Activated CD4-positive, CD25-positive, alpha-beta regulatory T cell treated with anti-CD3 and anti-CD28 coated beads, Interleukin-2, amount 50 U/mL, for 72 hours (primary cell): ENCODE measurements at places on chromosomes 6 and 20.

- no peak for DNase-seq
Measured at GRCh38 chr20:62433658-62434497, 6.5 kb upstream of the RBBP8NL start.

DNA sequence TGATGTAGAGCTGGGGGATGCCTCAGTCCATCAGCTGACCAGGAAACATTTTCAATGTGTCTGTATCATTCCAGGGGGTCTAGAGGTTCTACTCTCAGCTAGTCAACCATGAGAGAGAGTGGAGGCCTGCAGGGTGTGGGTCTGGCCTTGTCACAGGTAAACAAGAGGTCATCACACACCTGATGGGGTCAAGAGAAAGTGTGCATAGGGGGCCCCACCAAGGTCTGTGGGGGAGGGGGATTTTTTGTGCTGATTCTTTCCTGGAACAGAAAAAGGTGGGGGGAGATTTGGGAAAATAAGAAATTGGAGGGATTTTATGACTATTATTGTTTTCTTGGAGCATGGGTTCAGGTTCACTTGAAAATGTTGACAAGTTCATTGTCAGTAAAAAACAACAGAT, 8.9 kb upstream of the UNC93A start:
- DNase-seq = no peak

GRCh38 chr20:62494537-62494936, 18.7 kb upstream of the GATA5 start:
- DNase-seq = no peak

DNA sequence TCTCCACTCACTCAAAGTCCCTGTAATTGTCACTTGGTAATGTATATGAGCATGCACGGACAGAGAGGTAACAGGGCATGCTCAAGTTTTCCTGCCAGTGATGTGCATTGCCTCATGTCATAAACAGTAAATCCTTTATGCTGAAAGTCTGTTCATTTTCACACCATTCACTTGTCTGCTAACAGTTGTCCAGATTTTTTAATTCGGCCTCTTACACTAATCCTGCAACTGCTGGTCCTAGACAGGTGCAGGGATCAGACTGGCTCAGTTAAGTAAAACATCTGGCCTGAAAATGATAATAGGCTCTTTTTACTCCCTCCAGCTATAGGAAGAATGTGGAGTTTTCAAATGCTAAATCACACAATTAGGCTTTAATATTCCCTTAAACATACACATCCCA, 185.4 kb upstream of the VGLL2 start:
- no peak for DNase-seq

DNA sequence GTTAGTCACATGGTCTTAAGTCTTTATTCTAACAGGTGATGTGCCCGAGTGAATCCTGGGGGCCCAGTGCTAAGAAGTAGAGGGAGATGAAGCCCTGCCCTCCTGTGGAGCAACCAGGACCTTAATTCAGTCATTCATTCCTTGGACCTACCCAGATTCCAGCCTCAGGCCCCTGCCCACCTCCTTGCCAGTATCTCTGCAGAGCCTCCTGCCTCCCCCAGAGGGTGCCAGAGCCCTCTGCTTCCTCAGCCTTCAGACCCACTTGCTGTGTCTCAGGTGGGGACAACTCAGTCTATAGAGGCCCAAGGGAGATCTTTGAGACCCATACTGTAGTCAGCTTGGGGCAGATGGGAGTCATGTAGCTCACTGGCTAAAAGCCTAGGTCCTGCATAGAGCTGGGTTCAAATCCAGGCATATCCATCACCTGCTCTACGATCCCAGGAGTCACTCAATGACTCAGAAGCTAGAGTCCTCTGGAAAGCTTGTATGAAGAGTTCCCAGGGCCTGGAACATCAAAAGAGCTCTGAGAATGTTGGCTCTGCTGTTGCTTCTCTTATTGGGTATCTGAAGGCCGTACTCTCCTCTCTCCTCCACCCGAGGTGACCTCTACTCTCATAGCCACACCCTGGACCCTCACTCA, 3.9 kb upstream of the SIGLEC1 start:
- DNase-seq = no peak

GRCh38 chr6:92538926-92539325, 880.4 kb downstream of the EPHA7 start:
- no peak for DNase-seq

DNA sequence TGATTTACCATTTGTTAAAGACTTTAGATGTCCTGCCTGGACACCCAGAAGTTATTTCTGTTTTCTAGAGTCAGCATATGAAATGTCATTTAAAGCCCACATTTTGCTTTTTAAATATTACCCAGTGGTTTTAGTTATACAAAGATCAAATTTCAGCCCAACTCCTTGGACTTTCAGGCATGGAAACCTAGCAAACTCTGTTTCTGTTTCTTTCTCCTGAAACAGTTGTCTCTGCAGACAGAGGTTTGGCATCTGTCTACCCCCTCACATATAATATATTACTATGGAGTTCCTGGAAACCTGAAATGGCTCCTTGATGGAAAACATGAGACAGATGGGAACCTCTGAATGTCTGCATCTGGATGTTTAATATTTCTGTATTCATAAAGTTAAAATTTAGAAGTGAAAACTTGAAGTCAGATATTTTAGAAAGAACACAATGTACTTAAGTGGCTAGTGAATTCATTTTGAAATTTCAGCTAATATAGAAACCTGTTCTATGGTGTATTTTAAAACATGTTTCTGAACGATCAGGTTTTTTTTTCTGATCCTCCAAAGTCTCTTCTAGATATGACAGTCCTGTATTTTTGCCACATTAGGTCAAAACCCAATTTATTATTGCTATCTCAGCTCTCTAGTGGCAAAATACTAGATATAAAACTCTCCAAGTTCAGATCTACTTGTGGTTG, 743.3 kb downstream of the CD109 start:
- no peak for DNase-seq
